SHP77 treated with DMSO at 0.1 percent for 48 hours (cell line): ENCODE measurements at places on chromosomes 12 and 14.

GRCh38 chr12:118368821-118369220 is 3.9 kb downstream of the TAOK3 start:
- no peak for DNase-seq

GRCh38 chr14:56886471-56887062 is 76.3 kb upstream of the OTX2 start:
- no peak for DNase-seq

DNA sequence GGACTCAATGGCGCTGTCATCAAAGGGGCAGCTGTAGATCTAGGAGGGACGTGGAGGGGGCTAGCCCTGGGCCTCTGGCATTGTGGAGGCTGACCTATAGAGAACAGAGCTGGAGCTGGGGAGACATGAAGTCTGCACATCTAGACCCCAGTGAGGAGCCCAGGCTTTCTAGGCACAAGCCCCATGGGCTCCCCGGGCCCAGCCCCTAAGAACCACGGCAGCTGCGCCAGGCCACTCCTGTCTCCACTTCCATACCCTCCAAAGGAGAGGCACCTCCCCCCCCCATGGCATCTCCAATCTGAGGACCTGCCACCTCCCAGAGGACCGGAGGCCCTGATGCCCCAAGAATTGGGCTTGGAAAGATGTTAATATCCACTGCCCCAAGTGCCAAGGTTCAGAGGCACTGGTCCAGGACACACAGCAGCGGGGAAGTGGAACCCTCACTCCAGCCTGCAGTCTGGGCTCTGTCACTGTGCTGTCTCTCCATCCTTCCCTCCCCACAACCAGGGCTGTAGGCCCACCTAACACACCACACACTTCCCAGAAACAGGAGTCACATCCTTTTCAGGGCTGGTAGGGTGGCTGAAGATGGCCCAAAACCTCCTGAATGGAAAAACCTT is 4.5 kb downstream of the ANKRD9 start:
- no peak for DNase-seq

DNA sequence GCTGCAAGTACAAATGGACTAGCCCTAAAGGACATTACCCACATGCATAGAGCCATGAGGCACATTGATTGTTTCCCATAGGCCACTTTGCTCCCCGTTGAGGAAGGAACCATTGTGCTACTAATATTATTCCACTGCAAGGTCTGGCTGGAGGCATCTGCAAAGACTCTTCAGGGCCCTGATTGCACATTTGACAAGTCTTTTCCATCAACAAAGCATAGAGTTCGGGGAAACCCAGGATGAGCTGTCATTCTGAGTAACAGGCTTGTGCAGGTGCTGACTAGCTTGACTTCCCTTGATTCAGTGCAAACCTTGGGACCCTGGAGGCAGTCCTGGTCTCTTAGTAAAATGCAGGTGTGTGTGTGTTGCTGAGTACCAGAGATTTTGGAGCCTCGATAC is 73.8 kb downstream of the SUSD6 start:
- no peak for DNase-seq

DNA sequence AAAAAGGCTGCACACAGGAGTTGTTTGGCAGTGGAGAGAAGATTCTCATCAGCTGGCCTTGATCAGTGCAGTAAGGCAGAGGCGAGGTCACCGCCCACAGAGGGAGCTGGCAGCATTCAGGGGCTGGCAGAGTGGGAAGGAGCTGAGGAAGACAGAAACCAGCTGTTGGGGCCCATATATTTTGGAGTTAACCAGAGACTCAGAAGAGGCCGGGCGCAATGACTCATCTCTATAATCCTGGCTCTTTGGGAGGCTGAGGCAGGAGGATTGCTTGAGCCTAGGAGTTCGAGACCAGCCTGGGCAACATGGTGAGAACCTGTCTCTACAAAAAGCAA is 17.7 kb downstream of the SMCO2 start:
- DNase-seq: no peak

- DNase-seq: no peak
These were observed 11.9 kb downstream of the SART3 start for GRCh38 chr12:108548954-108549521.

DNA sequence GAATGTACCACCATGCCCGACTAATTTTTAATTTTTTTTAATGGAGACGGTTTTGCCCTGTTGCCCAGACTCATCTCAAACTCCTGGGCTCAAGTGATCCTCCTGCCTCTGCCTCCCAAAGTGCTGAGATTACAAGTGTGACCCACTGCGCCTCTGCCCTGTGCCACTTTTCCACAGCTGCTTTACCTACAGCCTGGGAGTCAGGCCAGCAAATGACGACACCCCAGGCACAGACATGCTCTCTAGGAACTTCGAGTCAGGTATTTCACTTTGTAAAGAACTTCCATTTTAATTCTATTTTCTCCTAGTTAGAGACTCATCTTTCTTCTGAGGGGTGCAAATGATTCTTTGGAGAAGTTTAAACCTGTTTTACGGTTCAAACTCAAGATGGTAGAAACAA is 89.0 kb downstream of the ETV6 start:
- DNase-seq: no peak

DNA sequence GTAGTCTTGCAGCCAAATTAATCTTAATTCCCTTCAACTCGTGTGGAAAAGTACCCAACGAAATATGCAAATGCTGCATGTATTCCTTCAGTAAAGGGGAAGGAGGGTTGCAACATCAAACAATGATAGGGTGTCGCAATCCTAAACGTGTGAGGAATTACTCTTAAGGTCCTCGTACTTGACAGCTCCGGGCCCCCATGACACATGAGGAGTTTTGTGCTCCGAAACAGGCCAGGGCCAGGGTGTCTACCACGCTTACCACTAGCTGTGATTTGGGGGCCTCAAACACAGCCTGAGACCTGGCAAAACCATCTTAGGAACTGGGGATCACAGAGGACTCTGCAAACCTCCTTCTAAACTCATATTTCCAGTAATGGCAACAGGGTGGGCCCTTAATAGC is 20.4 kb downstream of the FOS start:
- no peak for DNase-seq

GRCh38 chr14:89486505-89486904 is 69.5 kb upstream of the FOXN3 start:
- DNase-seq: no peak

DNA sequence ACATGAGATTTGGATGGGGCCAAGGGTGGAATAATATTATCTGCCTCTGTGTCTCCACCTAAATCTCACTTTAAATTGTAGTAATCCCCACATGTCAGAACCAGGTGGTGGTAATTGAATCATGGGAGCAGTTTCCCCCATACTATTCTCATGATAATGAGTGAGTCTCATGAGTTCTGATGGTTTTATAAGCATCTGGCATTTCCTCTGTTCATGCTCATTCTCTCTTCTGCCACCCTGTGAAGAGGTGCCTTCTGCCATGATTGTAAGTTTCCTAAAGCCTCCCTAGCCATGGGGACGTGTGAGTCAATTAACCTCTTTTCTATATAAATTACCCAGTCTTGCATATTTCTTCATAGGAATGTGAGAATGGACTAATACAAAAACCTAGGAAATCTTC is 29.9 kb downstream of the TSPAN19 start:
- no peak for DNase-seq

- DNase-seq: no peak
These were observed 13.9 kb downstream of the PDZRN4 start for GRCh38 chr12:41202051-41202450.

DNA sequence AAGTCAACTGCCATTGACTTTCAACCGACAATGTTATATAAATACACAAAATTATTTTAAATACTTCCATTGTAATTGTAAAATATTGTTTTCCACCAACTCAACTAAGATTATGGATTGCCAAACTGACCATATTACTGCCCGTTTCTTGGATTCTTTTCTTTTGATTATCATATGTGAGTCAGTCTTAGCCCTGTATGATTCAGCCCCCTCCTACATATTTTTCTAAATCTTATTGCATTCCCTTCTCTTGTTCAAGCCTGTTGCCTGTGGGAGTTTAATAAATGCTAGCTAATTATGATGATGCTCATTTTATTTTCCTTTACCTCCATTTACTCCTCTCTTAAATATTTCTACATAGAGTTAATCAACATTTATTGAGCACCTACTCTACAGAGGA is 6.8 kb downstream of the RASSF9 start:
- no peak for DNase-seq

DNA sequence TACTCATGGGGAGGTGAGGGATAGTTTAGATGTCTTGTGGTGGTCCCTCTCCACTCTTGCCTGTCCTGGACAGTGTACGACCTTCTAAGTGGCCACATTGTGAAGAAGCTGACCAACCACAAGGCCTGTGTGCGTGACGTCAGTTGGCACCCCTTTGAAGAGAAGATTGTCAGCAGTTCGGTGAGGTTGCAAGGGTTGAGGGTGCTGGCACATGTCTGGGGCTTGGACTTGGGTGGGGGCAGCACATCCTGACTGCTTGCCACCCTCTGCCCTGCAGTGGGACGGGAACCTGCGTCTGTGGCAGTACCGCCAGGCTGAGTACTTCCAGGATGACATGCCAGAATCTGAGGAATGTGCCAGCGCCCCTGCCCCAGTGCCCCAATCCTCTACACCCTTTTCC is 7.6 kb upstream of the FITM1 start:
- DNase-seq: no peak

- no peak for DNase-seq
These were observed 47.8 kb downstream of the RDH12 start for GRCh38 chr14:67749341-67750084.

DNA sequence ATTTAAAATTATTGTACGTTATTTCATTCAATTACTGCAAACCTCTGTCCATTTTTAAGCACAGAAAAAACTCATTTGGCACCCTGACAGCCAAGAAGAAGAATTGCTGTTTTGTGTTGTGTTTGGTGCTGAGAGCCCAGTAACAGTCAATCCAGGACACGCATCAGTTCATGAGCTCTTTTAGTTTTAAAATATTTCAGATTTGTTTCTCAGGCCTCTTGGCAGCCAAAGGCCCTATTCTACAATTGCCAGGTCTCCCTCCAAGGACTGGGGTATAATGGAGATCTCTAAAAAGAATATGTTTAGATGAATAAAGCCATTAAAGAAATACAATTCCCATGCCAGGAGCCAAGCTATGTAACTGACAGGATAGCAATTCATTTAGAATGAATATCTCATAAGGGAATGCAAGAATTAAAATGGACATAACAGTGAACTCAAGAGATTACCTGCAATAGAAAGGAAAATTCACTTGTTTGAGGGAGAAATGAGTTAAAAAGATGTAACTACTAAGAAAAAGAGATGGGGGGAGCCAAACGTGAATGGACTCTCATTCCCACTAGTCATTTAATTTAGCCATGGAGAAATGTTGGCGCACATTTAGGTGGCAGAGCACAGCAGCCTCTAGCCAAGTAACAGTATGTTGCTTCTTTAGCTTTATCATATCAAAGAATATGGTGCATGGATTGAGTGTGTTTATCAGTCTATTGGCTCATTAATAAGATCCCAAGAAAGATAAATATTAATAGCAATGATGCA is 140.6 kb upstream of the PELI2 start:
- no peak for DNase-seq

GRCh38 chr12:24584032-24584675 is 364.7 kb downstream of the BCAT1 start:
- DNase-seq: no peak

DNA sequence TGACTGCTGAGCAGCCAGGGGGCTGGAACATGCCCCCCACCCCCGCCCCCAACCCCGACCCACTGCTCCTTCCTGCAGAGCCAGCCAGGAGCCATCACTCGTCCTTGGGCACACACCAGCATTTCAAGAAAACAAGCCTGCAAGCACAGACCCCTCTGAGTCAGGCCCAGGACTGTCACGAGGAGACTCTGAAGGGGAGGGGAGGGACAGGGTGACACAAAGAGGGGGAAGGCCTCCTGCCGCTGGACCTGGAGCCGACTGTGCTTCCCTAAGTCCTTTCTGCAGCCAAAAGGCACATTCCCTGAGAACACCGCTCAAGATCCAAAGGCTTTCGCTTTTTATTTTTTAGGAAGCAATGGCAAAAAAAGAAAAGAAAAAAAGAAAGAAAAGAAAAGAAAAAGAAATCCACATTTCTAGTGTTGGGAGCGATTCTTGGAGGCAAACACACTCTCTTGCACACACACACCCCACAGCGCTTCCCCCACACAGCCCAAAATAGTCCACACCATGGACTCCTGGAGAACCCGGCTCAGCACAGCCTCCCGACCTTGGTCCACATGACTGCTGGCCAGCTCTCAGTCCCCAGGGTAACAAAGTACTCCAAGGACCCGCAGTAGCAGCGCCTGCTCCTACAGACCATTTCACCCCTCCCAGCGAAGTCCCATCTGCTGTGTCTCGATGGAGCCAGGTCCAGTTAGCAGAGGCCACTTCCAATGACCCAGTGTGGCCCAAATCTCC is 101.7 kb downstream of the DPF3 start:
- no peak for DNase-seq

DNA sequence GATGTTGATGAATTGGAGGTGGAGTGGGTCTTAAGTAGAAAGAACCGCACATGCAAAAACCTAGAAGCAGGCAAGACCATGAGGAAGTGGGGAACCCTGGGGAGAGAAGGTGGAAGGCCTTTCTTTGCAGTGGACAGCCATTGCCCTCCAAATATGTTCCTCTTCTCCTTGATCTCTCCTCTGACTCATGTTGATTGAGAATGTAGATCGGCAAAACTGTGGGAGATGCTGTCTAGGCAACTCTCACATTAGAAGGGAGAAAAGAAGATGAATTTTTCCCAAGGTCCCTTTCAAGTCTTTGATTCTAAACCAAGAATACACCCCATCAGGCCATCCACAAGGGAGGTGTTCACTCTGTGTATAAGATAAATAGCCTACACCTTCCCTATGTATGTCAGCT is 257.5 kb downstream of the MSRB3 start:
- DNase-seq: no peak

DNA sequence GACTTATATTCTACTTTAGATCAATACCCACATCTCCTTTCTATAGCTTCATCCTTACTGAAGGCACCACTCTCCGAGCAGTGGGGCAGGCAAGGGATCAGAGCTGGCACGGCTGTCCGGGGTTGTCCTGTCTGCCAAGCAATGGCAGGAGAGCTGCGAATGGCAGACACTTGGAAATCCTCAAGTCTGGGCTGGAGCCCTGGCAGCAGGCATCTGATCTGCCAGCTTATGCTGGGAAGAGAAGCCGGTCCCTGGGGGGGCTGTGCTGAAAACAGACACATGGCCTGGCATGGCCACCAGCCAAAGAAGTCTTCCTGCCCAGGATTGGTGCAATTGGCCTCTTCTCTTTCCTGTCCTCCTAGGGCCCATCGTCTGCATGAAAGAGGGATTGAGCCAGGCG is 280.2 kb upstream of the PWP1 start:
- DNase-seq: no peak

DNA sequence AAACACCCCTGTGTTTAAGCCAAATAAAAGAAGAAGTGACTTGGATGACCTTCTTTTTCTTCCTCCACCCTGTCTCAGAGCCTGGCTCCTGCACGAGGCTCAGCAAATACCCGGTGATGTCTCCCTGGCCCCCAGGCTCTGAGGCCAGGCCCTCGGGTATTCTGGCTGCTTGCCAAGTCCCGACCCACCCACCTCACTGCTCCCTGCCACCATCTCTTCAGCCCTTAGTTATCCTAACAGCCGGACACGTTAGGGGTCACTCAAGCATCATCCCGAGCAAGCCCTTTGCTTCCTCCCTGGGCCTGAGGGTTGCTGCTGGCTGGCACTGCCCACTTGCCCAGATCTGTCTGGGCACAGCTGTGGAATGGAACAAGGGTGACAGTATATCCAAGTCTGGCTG is 7.2 kb downstream of the RPS6KL1 start:
- no peak for DNase-seq
